ENCODE measurements at places on chromosomes 16 and 17.

DNA sequence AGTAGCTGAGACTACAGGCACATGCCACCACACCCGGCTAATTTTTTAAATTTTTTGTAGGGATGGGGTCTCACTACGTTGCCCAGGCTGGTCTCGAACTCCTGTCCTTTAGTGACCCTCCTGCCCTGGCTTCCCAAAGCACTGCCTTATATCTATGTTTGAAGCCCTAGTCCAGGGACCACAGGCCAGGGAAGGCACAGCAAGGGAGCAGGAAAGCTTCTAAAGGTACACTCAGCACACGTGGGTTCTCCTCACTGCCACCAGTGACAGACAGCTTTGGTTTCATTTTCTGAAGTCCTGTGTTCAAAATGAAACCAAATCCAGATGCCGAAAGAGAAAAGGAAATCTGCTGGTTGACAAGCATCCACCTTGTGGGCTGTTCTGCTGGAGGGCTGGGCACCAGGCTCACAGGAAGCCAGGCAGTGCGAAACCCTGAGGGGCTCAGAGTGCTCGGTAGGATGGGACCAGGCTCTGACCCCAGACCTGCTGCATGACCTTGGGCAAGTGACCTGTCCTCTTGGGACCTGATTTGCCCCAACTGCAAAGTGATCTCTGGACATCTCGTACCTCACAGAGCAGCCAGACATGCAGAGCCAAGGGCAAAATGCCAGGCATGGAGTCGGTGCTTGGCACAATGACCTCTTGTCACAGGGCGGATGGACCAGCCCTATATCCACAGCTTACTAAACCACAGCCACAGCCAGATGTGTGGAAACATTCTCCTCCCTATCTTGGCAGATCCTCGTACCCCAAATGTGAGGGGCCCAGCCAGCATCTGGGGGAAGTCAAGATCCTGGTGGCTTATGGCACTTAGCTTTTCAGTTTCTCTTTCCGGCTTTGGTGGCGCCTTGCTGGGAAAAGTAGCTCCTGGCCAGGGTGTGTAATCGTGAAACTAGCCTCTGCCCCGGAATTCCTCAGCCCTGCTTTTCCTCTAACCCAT lies 2.8 kb upstream of the SOCS1 start:
- no peak for DNase-seq

- no peak for DNase-seq
Observed at GRCh38 chr16:72277749-72278148, 105.8 kb upstream of the PMFBP1 start.

DNA sequence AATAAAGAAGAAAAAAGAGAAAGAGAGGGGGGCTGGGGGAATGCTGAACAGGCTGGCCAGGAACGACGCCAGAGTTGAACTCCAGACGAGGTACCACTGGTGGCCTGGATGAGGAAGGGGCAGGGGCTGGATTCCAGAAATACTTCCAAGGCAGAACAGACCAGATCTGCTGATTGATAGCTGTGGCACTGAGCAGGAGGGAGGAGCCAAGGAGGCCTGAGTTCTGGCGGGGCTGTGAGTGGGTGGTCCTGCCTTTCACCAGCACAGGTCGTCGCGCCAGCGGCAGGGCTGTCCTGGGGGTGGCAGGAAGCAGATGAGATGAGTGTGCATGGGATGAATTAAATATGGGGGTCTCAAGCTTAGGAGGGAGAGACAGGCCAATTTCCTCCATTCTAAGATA lies 5.5 kb downstream of the CCDC42 start:
- DNase-seq = no peak

DNA sequence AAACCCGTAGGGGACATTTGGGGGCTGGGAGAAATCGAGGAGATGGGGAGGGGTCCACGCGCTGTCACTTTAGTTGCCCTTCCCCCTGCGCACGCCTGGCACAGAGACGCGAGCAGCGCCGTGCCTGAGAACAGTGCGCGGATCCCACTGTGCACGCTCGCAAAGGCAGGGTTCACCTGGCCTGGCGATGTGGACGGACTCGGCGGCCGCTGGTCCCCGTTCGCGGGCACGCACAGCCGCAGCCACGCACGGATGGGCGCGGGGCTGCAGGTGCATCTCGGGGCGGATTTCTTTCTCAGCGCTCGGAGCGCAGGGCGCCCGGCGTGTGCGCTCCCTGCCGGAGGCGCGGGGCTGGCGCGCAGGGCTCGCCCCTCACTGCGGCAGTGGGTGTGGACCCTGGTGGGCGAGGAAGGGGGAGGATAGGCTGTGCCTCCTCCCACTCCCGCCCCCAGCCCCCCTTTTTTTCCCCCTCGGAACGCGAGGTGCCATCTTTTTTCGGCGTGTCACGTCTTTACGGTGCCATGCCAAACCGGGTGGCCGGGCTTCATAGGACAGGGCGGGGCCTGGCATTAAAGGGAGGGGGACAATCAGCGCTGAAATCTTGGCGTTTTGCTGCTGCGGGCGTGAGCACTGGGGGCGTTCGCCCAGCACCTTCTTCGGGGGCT lies 1.1 kb downstream of the MAPT start:
- peak; percentile 94 for DNase-seq

- peak; percentile 64 for DNase-seq
Observed at GRCh38 chr17:57832314-57833178, 17.3 kb downstream of the MRPS23 start.

GRCh38 chr17:6497496-6498221 lies 53.4 kb downstream of the PIMREG start:
- DNase-seq = peak; percentile 6

DNA sequence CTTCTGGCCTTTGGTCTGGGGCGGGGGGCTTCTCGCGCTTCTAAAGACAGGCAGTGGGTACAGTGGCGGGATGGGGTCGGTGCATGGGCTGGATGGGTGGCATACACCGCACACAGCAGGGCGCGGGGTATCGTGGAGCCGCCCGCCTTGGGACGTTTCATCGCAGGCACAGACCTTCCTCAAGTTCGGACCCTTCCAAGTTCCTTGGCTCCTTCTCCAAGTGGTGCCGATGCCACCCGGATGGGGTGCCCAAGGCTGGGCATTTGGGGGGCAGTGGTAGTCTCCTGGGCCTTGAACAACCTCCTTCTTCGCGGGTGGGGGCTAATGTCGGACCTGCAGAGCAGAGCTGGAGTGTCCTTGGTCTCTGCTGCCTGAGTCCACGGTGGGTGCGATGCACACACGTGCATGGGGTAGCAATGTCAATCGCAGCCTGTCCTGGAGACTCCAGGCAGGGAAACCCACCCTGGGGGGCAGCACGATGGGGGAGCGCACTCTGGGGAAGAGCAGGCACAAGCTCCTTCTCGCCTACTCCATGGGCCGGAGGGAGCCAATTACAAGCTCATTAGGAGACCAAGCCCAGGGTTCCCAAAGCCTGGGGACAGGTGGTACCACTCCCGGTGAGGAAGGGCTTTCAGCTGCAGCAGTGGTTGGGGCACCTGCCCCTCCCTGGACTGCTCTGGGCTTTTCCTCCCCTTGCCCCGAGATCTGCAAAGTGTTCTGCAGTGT lies 686 bp upstream of the MTSS2 start:
- DNase-seq = peak; percentile 51

DNA sequence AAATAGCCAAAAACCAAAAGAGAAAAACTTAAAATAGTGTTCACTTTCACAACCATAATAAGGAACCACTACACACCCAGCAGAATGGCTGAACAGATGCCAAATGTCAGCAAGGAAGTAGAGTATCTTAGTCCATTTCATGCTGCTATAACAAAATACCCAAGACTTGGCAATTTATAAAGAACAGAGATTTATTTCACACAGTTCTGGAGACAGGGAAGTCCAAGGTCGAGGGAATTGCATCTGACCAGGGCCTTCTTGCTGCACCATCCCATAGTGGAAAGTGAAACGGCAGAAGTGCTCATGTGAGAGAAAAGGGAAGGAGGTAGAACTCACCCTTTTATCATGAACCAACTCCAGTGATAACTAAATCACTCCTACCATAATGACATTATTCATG lies 33.8 kb upstream of the CCL22 start:
- no peak for DNase-seq

- DNase-seq = peak; percentile 8
Observed at GRCh38 chr16:28202147-28202746, 9.5 kb downstream of the XPO6 start.

DNA sequence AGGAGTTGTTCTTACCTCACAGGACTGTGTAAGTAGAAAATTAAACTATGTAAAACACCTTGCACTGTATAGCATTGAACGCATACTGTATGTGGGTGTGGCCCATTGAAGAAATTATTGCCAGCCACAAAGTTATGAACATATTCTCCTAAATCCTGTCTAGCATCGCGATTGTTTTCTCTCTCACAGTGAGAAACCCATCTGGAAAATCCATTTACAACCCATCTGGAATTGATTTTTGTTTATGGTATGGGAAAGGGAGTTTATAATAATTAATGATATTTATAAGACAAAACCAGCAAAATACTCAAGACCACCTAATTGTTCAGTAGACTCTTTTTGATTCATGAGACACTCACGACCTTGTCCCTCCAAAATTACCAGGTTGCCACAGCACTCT lies 22.1 kb upstream of the MON1B start:
- DNase-seq = no peak

DNA sequence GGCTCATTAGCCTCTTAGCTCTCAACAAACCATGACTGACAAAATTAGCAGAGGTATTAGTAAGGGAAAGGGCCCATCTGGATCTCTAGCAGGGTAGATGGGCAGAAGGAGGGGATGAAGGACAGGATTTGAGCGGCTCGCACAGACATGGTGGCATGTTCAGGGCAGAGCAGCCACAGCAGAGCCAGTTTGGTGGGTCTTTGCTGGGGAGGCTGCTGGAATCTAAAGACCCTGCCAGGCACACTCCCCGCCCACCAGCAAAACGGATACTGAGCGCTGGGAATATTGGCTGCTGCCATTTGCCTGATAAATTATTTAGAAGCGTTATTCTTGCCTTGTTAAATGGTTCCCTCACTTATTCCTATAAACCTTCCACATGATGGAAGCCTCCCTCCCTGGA lies 20.7 kb upstream of the NAT9 start:
- DNase-seq = no peak

DNA sequence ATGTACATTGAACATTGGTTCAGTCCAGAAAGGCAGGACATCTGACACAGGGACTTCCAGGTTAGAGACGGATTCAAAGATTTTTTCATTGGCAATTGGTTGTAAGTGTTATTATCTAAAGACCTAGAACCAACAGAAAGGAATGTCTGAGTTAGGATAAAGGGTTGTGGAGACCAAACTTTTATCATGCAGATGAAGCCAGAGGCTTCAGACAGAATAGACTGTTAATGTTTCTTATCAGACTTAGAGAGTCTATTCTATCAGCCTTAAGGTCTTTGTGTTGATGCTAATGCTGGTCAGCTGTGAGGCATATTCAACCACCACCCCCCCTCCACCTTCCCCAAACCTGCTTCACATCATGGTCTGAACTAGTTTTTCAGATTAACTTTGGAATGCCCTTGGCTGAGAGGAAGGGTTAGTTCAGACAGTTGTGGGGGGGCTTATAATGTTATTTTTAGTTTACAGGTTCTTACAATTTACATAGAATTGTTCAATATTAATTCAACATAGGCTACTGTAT lies 2.1 kb upstream of the ITGB3 start:
- DNase-seq = no peak

DNA sequence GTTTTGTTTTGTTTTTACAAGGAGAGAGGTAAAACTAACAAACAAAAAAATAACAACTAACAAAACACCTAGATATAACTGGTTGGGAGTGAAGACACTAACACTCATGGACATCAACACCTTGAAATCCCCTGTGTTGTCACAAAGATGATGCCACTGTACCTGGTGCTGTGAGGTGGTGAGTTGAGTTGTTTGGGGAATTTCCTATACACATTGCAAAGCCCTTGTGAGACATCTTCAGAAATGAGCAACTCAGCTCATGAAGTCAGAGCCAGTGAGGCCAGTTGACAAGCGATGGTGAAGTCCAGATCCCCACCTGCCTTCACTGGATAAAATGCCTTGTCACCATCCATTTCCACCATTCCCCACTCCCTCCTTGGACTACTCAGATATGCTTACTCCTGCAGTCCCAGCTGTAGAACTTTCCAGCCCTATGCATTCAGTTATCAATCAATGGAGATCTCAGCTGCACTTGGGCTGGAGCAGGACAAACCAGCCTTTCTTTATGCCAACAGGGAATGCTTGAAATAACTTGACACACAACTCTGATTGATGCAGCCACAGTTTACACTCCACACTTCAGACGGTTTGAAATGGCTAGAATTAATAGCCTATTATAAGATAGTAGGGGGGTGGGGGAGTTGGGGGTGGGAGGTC lies 22.2 kb downstream of the ANKFN1 start:
- DNase-seq = peak; percentile 5

GRCh38 chr16:84718-85406 lies 6.8 kb downstream of the MPG start:
- DNase-seq = peak; percentile 71

GRCh38 chr16:6125483-6126259 lies 1028.1 kb upstream of the EEF2KMT start:
- DNase-seq = no peak

DNA sequence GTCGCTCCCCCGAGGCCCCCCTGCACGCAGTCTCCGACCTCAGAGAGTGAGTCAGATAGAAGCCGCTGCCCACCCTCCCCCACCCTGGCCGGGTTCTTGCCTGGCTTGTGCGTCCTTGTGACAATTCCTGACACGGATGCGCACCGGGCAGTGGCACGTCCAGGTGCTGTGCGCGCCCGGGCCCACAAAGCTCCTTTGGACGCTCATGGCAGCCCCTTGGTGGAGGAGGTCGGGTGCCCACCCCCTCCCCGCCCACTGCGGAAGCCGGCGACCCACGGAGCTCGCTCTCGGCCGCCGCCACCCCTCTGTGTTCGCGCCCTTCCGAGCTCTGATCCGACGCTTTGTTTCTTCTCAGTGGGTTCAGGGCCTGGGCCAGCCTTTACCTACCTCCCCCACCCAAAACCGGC lies 662 bp upstream of the TUBB3 start:
- peak; percentile 78 for DNase-seq

- no peak for DNase-seq
Observed at GRCh38 chr17:2372180-2372579, 28.7 kb downstream of the MNT start.

GRCh38 chr16:23807028-23807427 lies 28.8 kb upstream of the PRKCB start:
- no peak for DNase-seq

- peak; percentile 72 for DNase-seq
Observed at GRCh38 chr16:78235168-78235800, 135.8 kb downstream of the WWOX start.

- peak; percentile 73 for DNase-seq
Observed at GRCh38 chr17:45149669-45150664, 1.7 kb downstream of the HEXIM1 start.

DNA sequence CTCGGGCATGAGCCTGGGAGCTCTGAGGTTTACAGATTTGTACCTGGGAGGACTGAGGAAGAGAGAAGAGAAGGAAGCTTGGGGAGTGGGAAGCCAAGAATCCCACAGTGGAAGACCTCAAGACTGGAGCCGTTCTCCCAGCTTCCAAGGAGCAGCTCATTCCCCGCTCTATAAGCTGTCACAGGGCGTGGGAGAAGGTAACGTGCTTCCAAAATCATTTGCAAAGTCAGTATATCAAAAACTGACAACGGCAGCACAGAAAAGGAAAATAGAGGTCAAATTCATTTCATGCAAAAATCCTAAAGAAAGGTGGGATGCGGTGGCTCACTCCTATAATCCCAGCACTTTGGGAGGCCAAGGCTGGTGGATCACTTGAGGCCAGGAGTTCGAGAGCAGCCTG lies 7.8 kb downstream of the PIK3R5 start:
- DNase-seq = no peak

Data from NCI-H69 (cell line).